ENCODE measurements at places on chromosomes 4 and X.

DNA sequence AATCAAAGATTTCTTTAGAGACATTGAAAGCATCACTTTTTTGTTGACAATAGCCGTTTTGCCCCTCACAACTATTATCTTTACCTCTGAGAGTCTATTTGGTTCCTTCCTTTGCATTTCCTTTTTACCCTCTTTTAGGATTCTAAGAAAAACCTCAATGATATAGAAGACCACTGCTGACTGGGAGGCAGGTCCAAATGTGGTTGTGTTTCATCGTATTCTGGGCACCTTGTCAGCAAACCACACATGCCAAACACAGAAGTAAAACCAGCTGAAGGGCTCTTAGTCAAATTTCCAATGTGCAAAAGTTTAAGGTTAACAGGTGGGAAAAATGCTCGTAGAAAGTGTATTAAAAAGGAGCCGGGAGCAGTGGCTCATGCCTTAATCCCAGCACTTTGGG, 5.1 kb upstream of the PRMT9 start:
- no peak for DNase-seq

DNA sequence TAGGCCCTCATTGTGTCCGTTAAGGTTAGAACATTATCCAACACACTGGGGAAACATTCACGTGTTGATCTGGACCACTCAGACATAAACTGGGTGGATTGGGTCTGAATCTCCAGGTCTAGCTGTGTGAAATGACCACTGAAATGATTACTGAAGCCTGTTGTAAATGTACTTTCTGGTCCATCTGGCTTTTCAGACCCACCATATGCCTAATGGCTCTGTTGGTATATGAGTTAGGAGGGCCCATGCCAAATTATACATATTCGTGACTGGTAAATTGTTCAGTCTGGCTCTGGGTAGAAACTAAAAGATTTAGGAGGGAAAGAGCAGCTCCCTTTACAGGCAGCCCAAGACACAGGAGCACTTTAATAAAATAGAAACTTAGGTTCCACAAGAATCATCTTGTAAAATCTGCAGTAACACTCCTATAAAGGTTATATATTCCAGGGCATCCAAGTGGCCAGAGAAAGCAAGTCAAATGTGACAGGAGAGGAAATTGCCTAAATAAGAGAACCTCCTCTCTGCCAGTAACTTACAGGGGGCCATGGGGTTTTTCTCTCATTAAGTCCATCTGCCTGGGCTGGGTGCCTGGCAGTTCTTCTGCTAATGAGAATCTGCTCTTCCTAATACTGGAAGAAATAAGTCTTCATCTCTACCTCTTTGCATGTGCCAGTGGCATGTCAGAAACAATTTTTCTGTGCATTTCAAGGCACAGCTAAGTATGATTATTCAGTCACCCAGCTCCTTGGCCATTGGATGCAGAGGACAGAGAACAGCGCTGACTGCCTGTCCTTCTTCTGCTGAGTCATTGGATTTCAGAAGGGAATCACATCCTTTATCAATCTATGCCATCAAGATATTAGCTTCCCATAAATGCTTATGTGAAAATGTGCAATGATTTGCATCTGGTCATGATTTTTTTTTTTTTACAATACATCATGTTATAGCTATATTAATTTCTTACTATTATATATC, 112.6 kb downstream of the GLRA2 start:
- no peak for DNase-seq

DNA sequence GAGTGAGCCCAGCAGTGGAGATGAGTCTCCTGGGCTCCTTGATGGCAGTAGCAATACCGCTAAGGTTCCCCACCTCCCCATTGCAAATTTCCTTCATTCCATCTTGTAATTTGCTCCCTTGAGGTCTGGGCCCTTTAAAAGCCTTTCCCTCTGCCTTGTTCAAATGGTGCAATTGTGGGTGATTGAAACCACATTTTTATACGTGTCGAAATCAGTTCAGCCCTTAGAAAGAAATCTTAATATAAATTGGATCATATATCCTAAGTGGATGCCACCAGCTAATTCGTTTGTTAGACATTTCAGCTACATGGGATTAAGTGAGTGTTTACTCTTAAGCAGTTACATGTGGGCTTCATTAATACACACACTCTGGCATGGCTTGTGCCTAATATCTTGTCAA, 68.6 kb downstream of the NHS start:
- DNase-seq: no peak

DNA sequence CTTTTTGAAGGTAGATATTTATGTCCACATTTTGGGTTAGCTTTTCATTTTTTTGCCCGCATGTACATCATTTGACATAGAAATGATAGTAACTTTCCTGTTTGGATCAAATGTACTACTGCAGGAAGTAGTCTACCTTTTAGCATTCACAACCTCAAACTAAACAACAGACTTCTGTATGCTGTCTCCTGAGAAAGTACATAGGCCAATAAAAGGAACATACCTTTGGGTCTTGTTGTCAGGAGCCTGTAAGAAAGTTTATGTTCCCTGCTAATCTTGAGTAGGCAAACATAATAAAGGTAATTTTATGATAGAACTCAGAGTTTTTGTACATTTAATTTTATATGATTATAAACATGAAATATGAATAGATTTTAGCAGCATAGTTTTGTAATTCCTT, 54.2 kb downstream of the STAG2 start:
- no peak for DNase-seq

DNA sequence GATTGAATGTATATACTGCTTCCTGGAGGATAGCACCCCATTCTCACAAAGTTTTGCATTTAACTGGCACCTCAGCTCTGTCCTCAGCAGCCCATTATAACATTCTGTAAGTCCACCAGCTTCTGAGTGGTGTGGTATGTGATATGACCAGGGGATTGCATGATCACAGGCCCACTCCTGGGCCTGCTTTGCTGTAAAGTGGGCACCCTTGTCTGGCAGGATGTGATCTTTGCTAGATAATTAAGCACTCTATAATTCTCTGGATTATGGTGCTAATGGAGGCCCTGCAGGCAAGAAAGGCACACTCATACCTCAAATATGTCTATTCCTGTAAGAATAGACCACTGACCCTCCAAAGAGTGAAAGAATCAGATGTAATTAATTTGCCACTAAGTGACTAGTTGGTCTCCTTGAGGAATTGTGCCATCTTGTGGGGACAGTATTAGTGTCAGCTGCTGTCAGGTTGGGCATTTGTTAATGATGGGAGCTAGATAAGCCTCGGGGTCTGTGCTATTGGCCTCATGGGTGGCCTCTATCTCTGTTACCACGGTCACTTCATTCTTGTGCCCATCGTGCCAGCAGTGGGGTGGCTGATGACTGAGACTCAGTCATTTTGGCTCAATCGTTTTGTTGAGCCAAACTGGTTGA, 2.2 kb upstream of the CFI start:
- DNase-seq: no peak

DNA sequence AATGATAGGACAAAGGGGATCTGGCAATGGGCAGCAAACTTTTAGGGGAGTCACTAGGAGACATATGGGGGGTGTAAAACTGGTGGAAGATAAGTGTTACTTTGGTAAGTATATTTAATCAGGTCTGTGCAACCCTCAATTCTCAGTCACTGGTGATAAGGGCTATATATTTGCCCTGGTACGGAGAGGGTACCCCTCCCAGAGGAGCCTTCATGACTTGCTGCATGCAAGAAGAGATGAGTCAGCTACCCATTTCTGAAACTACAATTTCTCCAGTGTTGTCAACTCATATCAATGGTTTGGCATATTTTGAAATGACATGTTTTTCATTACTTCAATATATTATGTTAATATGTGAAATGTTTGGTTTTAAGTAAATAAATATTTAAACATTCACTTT, 14.3 kb downstream of the SMARCAD1 start:
- no peak for DNase-seq

DNA sequence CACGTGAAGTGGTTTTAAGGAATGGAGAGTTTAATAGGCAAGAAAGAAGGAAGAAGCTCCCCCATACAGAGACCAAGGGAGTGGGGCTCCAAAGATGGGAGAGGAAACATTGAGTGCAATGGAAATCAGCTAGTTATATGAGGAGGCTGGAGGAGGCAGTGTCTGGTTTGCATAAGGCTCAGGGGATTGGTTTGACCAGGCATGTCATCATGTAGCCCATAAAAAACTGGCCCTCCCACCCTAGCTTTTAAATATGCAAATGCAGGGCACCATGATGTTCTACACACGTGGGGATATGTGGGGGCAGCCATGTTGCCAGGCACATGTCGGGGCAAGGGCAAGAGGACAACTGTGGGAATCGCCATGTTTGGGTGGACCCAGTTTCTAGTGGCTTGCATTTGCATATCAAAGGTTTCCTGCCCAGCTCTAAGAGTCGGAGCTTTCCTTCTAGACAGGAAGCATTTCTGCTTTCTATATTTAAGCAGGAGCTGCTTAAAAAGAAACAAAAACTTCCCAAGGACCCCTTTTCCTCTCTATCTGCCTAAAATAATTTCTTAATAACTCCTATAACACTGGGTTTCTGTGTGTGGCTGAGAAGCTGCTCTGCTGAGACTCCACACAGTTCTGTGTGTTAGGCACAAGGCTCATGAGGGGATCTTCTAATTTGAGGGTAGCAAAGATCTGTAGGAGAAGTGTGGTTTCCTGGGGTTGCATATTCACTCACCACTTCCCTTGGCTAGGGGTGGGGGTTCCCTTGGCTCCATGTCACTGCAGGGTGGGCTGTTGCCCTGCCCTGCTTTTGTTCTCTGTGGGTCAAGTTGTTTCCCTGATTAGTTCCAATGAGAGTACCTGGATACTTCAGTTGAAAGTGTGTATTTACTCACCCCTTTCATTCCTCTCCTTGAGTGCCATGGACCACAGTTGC, 113.5 kb downstream of the VSIG4 start:
- no peak for DNase-seq

DNA sequence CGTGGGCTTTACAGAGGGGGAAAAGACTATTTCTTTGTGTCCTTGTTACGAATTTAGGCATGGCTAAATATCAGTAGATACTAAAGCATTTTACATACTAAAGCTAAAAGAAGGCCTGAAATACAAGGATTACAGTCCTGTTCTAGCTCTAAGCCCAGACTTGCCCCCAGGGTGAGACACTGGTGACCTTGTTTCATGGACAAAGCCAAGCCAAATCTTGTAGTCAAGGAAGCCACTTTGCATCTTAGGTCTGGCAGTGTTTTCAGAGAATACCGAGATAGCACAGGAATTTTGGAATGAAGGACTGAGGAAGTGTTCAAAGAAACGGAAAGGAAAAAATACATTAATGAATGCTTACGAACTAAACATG, 733 bp upstream of the G3BP2 start:
- no peak for DNase-seq

GRCh38 chr4:183563874-183564273, 59.0 kb downstream of the ING2 start:
- DNase-seq: no peak

DNA sequence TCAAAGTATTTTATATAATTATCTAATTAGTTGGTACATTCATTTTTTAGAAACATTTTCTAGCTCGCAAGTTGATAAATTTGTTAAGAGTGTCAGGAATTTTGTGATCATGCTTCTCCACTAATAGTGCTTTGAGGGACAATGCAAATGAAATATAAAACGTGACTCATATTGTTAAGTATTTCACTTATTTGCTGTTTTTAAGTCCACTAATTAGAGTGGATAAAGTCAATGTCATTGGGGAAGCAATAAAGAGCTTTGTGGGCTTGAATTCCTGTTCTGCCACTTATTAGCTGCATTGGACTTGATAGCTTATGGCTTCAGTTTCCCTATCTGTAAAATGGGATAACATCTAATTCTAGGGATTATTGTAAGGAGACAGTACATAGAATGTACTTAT, 26.5 kb upstream of the ANAPC4 start:
- DNase-seq: no peak

DNA sequence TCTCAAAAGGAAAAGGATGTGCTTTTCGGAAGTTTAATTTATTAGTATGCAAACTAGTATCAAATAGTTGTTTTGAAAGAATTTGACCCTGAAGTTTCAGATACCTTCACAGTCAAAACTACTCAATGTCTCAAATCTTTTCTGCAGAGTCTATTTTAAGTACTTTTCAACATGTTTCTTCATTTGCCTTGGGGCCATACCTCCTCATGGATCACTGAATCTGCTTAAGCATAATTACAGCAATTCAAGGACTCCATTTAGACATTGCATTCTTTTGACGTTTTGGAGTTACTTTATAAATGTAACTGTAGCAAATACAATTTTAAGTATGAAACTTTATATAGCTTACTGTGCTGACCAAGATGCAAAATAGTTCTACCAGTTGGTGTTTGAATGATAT, 25.5 kb downstream of the PALLD start:
- no peak for DNase-seq

GRCh38 chr4:4610672-4611071, 68.8 kb upstream of the STX18 start:
- no peak for DNase-seq

DNA sequence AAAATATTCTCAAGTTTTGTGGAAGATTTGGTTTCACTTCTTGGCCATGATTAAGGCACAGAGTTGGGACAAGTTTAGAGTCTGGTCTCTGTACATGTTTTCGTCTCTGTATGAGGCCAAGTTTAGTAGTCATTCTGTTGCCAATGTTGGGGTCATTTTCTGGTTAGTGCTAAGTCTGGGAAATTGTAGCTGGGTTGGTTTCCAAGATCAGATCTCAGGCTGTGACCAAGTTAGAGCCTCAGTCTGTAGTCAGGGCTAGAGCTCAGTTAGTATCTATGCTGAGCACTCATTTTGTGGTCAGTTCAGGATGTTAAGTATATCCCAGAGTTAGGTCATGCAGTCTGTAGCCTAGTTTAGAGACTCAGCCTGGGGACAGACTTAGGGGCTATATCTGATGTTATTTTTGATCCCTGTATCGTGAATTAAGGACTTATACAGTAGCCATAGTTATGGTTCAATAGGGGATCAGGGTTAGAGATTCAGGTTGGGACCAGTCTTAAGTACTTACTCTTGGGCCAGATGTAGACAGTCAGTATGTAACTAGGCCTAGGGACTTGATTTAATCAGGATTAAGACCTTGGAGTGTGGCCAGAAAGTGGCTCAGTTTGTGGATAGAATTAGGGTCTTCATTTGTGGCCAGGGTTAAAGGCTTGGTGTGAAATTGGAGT, 6.6 kb upstream of the ENOX2 start:
- no peak for DNase-seq

DNA sequence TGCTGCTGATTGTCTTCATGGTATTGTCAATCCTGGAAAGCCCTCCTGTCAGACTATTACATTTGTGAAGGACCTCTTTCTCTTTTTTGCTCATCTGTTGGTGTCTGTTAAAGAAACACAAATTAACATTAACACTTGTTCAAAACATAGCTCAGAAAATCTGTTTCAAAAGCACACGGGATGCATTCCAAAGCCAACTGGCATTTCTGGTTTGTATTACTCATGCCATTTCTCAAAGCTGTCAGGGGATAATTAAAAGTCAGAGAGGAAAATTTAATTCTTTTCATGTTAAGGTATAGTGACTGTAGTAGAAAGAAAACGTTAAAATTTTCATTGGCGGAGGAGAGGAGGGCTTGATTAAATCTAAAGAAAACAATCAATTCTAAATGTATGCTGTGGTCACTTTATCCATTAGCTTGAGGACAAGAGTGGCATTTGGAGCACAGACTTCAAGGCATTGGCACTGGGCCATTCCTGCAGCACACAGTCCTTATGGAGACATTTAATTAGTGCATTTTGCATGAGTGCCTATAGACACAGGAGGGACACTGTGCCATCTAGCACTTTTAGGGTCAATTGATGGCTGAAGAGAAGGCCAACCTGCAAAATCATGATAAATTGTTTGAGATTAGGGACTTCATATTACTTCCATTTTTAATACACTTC, 21.2 kb upstream of the GLRA2 start:
- DNase-seq: no peak
